ENCODE measurements at places on chromosomes 4 and X.
A peak's percentile ranks its signal among the peaks of the same experiment; 100 is the strongest.

DNA sequence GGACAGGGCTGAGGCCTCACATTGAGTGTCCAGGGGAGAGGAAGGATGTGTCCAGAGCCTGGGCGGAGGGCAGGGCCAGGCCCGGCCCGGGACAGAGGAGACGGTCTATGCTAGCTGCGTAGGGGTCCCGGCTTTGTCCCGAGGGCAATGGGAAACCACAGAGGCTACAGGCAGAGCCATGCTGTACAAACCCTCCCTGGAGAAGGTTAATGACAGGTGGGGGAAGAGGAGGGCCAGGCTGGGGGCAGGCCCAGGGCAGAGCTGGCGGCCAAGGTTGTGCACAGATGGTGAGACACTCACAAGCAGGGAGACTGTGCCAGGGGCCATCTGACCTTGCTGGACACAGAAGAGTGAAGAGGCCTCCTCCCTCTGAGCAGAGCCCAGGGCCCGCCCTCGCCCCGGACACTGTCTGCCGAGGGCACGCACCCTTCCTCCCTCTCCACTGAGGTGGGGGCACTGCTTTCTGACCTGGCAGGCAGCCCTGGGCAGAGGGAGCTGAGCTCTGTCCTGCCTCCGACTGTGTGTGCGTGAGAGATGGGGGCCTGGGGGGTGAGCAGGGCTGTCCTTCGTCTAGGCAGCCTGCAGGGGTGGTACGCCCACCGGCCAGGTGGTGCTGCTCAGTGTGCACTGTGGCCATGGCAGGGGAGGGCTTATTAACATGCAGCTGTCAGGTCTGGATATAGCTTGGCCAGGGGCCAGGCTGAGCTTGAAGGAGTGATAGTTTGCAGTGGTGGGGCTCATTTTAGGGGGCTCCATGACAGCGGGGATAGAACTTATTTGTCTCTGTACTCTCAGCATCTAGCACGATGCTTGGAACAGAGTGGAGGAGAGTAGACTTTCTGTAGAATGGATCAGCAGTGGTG is 75.7 kb upstream of the LRPAP1 start:
- DNase-seq: no peak

- DNase-seq: no peak
These were observed 162.7 kb upstream of the KLF8 start for GRCh38 chrX:56069299-56069931.

GRCh38 chr4:120059036-120059435 is 7.6 kb downstream of the MAD2L1 start:
- DNase-seq: no peak

GRCh38 chr4:38733663-38734062 is 49.1 kb downstream of the TLR10 start:
- no peak for DNase-seq

DNA sequence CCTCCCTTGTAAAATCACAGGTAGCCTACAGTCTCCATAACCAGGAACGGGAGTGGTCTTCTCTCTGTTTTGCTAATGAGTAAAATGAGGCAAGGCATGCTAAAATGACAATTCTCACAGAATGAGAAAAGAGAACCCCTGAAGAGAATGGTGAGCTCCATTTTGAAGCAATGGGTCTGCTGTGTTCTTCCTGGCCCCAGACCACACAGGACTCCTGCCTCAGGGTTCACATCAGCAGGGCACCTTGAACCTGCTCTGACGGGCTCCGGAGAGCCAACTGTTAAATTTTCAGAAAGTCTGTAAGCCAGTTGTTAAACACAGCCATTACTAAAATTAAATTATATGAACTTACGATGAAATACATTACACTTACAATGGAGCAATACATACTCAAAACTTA is 32.1 kb upstream of the RBM47 start:
- DNase-seq: no peak

DNA sequence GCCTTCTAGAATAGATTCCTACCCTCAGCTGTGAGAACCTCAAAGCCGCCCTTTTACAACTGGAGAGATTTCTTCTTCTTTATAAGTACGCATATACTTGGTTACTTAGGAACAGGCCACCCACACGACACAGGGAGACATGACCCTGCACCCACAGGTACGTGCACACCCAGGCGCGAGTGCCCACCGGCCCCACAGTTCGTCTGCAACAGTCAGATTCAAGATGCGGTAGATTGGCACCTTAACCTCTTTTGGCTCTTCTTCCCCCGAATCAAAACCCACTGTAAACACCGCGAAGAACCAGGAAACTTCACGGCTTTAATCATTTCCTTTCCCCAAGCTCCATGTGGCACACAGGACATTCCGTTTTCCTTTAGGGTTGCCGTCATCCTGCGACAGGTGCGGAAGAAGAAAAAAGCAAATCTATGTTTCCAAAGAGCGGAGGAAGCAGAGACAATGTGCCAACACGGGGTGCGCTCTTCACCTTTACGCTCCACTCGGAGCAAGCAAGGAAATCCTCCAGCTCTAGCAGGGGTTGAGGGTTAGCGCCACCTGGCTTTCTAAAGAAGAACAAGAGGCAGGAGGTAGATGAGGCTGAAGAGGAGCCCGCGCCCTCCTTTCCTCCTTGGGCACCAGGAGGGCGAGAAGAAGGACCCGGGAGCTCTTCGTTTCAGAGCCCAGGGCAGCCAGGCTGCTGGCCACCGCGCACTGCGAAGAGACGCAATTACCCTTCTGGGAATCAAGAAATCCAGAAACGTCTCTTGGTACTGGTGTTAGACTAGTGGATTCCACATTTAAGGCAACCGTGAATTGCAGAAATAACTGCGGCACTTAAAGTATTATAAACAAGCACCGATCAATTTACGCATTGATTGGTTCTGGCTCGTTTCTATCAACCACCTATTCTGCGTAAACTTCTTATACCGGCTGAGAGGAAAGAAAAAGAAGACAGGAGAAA is 35.7 kb downstream of the HAND2 start:
- DNase-seq: peak; percentile 71

DNA sequence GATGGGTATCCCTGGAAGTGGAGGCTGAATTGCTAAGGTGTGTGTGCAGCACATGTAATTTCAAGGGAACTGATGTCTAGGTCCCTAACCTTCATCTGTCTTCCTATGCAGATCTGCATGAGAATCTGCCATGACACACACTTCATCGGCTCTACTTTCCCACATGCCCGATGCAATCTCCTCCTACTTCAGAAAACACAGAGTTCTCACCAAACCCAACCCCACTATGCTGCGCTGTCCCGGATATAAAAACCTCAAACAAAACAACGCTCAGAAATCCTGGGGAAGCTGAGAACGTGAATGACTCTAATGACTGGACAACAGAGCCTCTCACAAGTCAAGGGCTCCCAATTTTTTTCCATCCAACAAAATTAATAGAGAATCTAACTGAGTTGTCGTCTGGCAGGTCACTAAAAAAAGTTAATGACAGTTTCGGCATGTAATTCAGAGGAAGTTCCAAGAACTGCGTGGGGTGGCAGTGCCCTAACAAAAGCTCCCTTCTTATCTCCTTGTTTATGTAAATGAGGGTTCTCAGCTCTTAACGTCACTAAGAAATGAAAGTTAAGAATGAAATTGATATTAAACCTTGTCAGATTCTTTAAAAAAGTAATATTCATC is 39.0 kb downstream of the STX18 start:
- DNase-seq: no peak

DNA sequence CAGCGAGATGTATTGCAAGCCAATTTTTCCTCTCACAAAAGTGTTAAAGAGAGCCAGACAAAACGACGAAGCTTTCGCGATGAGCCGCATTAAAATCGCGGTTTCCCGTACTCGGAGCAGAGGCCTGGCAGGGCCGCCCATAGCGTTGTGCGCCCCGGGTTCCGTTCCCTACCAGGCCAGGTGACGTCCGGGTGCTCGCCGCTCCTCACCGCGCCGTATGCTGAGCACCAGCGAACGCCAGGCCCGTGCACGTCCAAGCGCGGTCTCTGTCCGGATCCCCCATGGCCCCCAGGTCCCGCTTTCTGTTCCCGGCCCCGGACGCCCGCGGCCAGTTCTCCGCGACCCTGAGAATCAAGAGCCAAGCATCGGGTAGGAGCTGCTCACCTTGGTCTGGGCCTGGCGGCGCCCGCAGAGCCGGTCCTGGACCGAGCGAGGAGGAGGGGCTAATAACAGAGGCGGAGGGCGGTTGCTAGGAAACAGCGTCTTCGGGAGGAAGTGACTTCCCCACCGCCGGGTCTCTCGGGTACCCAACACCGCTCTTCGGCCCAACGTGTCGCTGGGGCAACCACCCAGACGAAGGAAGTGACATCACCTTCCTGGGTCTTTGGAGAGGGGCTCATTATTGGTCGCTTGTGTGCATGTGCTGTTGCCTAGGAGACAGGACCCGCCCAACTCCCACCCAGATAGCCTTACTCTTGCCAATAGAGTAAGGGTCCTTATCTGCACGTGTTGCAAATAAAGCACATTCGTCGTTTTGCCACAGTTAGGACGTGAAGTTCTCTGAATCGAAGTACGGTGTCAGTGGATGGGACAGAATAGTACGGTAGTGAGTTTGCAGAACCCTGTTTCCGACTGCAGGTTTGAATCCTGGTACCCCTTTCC is at the start of gene MAP9:
MAP9 (minus strand) TSS at position 579 of the 882 bp plus-strand sequence. CDS start 1,115 bp downstream, outside the sequence.
- peak; percentile 91 for DNase-seq

DNA sequence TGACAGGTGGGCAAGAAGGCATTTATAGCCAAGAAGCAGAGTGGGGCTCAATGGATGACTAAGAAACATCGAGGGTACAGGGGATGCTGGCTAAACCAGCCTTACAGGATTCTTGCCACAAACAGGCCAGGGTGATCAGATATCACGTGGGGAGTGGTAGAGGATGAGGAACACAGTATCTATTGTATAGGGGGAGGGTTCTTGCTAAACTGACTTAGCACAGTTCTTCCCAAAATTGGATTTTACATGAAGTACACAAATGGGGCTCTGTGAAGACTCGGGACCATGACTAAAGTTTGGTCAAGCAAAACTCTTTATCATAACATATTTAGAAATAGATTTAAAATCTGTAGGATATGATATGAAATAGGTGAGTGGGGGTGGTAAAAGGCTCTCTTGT is 144.0 kb upstream of the ATOH1 start:
- no peak for DNase-seq

- no peak for DNase-seq
These were observed 1.1 kb upstream of the AP1S2 start for GRCh38 chrX:15855568-15856221.

DNA sequence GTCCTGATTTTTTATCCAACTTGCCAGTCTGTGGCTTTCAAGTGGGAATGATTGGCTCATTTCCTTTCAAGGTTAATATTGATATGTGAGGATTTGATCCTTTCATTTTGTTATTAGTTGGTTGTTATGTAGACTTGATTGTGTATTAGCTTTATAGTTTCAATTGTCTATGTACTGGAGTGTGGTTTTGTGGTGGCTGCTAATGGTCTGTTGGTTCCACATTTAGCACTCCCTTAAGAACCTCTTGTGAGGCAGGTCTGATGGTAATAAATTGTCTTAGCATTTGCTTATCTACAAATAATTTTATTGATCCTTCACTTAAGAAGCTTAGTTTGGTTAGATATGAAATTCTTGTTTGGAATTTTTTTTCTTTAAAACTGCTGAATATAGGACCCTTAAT is 190.6 kb downstream of the CPXCR1 start:
- no peak for DNase-seq

DNA sequence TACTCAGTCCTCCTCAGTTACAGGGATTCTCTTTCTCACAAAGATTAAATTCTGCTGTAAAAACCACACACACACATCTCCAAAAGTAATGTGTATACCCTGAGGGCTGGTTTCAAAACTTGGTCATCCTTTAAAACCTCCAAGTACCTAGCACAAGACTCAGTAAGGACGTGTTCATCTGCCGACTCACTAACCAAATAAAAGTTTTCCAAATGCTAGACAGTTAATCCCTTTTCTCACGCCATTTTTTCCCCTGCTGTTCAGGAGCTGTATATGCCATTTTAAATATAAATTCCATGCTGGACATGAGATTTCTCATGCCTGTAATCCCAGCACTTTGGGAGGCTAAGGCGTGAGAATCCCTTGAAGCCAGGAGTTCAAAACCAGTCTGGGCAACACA is 3.9 kb upstream of the SAT1 start:
- DNase-seq: no peak

DNA sequence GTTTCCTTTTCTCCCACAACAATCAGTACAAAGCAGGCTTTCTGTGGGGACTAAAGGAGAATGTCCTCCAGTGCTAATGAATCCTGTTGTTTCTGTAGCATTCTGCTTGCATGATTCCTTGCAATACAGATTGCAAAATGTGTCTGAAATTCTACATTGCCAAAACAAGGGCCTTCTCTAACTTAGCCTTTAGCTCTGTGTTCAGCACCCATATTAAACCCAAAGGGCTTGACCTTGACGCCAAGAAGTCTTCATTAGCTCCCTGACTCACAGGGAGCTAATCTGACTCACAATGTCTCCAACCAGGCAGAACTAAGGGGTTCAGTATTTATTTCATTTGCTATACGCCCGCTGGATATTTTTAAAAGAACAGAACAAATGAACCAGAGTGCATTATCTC is 241.4 kb upstream of the CLNK start:
- no peak for DNase-seq

DNA sequence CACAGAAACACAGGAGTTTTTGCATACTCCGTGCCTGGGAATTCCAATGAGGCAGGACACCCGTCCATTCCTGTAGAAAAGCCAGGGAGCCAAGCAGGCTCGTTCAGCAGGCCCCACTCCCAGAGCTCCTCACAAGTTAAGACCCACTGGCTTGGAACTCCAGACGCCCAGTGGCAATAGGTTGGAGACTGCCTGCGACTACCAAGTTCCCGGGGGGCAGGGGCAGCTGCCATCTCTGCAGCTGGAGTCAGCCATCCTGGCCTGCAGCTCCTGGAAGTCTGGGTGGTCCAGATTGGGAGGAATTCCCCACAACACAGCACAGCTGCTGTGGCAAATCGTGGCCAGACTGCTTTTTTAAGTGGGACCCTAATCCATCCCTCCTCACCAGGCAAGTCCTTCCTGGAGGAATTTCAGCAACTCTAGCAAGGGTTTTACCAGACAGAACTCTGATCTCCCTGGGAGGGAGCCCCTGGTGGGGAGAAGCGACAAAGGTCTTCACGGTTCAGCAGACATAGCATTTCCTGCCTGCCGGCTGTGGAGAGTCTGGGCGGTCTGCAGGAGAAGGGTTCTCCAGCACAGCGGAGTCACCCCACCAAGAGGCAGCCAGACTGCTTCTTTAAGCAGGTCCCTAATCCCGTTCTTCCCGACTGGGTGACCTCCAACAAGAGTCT is 231.9 kb downstream of the STPG2 start:
- DNase-seq: no peak

DNA sequence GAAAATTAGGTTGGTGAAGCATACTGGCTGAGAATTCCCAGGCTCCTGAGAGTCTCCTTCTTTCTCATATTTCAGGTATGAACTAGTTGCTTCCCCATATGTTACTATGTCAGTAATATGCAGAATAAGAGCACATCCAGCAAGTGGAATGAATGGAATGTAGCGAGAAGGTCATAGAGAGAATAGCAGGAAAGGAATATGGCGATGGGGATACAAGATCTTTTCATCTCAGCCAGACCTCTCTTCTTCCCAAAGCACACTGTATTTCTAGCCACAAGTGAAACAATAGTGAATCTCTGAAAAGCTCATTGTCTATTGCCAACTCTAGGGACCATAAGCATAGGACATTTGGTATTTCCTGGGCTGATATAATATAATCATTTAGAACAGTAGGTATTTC is 54.6 kb upstream of the MMAA start:
- no peak for DNase-seq
